ENCODE measurements at places on chromosomes 7 and 10. TPM values are rescaled to one million over a fixed set of nuclear protein-coding genes. Genes with fewer than 3 reads are reported as not detected.

- H3K4me3 ChIP-seq = no peak overlapping the region
- H3K36me3 ChIP-seq = no peaks in the 10 kb centered on the region
- H3K27me3 ChIP-seq = no peaks in the 10 kb centered on the region
Measured at GRCh38 chr10:35427543-35427942, 91.2 kb downstream of the CCNY start.

DNA sequence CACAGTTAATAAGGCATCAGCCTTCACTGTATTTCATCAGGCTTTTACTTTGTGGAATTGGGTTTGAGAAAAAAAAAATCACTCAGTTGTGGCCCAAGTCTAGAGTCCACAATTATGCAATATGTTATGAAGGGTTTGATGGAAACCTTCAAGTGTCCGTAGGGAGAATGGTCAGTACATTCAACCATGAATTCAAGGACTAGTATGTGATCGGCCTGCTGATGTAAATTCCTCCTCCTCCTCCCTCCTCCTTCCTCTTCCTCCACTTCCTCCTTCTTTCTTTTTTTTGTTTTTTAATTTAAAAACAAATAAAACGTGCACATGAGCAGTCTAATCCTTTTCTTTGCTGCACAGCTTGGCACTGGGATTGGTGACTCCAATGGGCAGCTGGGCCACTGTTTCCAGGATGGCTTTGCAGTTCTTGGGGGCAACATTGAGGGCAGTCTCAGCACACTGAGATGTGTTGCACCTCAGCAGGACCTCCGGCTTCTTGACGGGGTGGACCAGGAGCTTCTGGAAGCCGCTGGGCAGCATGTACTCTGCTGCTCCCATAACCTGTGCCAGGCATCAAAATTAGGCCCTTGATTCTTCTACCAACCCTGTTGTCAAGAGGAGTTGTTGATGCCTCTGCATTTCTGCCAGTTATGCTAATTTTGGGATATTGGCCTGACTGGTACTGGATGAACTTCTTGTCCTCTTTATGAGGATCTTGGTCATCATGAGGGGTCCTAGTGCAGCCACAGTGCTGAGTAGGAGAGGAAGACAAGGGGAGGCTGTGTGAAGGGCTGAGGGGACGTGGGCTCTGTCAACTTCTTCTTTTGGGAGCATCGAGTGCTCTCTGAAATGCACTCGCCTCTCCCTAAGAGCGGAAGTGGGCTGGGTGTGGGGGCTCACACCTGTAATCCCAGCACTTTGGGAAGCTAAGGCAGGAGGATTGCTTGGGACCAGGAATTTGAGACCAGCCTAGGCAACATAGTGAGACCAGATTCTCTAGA, 9.3 kb upstream of the IL2RA start:
- H3K4me1 ChIP-seq = peaks cover 46% of the 10 kb centered on the region
- no peak overlapping the region for H3K4me3 ChIP-seq
- H3K36me3 ChIP-seq = no peaks in the 10 kb centered on the region

DNA sequence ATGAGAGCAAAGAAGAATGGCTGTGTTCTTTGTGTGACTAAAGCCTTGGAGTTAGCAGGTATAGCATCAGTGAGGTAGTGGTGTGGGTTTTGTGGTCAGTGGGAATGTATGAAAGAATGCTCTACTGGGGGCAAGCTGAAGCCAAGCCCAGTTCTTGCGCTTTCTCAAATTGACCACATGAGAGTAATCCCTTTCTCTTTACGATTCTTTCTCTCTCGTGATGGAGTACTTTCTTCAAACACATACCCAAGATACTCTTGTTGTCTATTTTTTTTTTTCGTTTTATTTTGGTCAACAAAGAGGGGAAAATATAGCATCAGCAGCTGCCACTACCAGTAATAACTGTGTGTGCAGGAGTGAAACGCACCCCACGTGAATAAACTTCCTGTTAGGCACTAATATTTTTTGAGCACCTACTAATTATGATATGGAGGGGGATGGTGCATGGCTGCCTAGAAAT, 8.4 kb upstream of the PANK1 start:
- no peaks in the 10 kb centered on the region for H3K36me3 ChIP-seq
- H3K27me3 ChIP-seq = no peaks in the 10 kb centered on the region
- DNase-seq = no peak
- H3K4me1 ChIP-seq = no peaks in the 10 kb centered on the region
- no peak overlapping the region for H3K27ac ChIP-seq

DNA sequence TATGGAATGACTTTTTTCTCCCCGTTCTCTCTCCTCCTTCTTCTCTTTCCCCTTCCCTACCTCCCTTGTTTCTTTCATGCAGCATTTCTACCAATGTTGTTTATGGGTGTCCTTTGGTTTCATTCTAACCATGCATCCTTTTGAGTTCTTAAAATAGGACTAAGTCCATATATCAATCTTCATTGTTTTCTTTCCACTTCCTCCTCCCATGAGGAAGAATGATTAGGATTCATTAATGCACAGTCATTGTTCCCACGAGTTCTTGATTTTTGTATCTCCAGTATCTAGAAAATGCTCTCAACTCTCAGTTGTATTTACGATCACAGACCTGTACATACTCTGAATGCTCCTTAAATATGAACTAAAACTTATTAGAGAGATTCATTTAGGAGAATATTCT, 153.3 kb downstream of the LRRC4 start:
- H3K27ac ChIP-seq = no peak overlapping the region
- no peaks in the 10 kb centered on the region for H3K4me1 ChIP-seq
- no peak overlapping the region for H3K4me3 ChIP-seq
- DNase-seq = no peak
- H3K36me3 ChIP-seq = no peaks in the 10 kb centered on the region

DNA sequence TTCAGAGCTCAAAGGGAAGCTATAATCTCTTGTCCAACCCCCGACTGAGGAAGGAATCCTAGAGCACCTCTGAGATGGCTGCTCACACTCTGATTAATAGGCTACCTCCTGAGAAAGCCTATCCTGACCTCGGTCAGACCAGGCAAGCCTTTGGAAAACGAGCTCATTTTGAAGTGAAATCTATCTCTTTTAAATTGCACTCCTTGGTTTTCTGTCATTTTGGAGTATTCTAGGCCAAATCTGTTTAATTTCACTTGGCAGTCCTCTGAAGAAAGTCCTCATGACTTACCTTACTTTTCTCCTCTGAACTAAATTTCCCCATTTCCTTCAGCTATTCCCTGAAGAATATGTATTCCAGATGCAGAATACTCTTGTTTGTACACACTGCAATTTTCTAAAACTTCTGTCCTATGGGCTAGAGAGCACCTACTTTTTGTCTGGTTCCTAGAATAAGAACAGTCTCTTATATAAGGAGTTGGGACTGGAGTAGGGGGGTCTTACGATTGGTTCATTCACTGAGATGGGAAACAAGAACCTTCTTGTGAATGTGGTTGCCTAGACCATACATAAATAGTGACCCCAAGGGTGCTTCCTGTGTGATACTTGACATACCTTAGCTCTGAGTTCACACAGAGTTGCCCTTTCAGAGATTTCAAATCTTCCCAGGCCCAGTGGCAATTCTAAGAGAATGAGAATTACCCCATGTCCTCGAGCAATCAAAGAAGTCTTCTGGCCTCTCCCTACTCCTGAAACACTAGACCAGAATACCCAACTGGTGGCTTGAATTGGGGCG, 31.9 kb upstream of the HPS1 start:
- no peaks in the 10 kb centered on the region for H3K27me3 ChIP-seq
- no peak overlapping the region for H3K27ac ChIP-seq
- DNase-seq = no peak
- H3K4me1 ChIP-seq = peaks cover 14% of the 10 kb centered on the region

DNA sequence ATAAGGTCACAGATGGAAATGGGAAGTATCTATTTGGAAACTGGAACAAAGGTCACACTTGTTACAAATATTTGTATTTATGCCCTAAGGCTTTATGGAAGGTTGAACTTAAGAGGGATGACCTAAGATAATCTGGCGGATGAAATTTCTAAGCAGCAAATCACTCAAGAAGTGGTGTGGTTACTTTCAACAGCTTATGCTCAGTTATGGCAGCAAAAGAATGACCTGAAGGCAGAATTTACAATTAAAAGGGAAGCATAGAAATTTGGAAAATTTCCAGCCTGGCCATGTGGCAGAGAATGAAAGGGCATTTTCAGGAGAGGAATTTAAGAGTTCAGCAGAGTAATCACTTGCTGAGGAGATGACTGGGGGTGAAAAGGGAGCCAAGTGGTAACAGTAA, 95.8 kb upstream of the TNS3 start:
- H3K27me3 ChIP-seq = no peaks in the 10 kb centered on the region
- no peak overlapping the region for H3K27ac ChIP-seq
- H3K4me1 ChIP-seq = no peaks in the 10 kb centered on the region
- H3K36me3 ChIP-seq = no peaks in the 10 kb centered on the region
- DNase-seq = no peak

DNA sequence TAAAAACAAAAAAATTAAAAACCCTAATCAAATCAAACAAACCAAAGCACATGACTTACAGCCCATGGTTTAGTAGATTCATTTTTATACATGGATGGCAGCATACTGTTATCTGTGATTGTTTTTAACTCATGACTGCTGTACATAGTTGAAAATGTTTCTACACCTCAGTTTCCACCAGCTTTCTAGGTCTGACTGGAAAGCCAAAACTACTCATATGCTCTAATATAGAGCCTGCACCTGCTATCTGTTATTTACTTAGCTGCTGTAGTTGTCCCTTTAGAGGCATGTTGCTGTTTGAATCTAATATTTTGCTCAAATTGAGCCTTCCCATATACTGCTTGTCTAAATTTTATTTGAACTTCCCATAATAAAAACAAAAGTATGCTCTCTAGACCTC, 289.9 kb upstream of the LRRN3 start:
- no peak for DNase-seq
- no peaks in the 10 kb centered on the region for H3K27me3 ChIP-seq
- H3K4me3 ChIP-seq = no peak overlapping the region
- no peaks in the 10 kb centered on the region for H3K36me3 ChIP-seq
- H3K27ac ChIP-seq = no peak overlapping the region
- H3K4me1 ChIP-seq = no peaks in the 10 kb centered on the region

DNA sequence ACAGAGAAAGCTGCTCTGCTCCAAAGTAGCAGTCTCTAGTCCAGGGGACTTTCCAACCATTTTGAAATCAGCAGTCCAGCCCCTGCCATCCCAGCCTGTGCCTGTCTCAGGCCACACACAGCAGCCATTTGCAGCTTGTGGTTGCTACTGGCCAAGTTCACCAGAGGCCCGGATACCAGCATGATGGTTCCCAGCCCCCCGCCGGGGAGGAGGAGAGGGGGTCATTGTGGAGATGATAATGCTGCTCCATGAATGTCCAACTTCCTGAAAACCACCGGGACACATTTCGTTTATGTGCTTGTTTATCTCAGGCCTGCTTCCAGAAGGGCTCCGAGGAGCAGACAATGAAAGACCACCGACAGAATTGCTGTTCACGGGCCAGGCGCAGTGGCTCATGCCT, 160.0 kb downstream of the UBE2H start:
- no peak overlapping the region for H3K27ac ChIP-seq
- H3K27me3 ChIP-seq = no peaks in the 10 kb centered on the region
- H3K36me3 ChIP-seq = no peaks in the 10 kb centered on the region
- no peak for DNase-seq
- no peaks in the 10 kb centered on the region for H3K4me1 ChIP-seq

- DNase-seq = no peak
- H3K36me3 ChIP-seq = no peaks in the 10 kb centered on the region
- no peak overlapping the region for H3K4me3 ChIP-seq
- H3K4me1 ChIP-seq = no peaks in the 10 kb centered on the region
- no peak overlapping the region for H3K27ac ChIP-seq
- H3K27me3 ChIP-seq = no peaks in the 10 kb centered on the region
Measured at GRCh38 chr7:28599411-28599810, 187.1 kb downstream of the CREB5 start.

- H3K4me1 ChIP-seq = no peaks in the 10 kb centered on the region
- H3K4me3 ChIP-seq = no peak overlapping the region
Measured at GRCh38 chr10:98623176-98623575, 176.4 kb upstream of the HPS1 start.

The STK31 gene
- 0.94 TPM for total RNA-seq

DNA sequence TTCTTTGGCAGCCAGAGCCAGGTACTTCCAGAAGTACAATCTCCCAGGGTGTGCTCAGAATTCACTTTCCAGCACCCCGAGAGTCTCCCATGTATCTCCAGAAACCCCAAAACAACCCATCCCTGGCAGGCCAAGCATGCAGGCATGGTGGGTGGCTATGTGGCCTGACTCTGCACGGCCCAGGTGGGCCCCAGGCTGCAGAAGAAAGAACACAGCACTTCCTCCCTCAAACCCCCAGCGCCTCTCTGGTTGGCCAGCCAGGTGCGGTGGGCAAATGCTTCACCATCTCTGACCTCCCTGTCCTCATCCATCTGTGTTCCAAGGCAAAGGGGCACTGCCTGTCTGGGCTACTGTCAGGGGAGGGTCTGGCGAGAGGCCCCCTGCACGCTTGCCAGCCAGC, 100.3 kb downstream of the MKI67 start:
- H3K4me3 ChIP-seq = no peak overlapping the region
- no peaks in the 10 kb centered on the region for H3K4me1 ChIP-seq
- no peaks in the 10 kb centered on the region for H3K27me3 ChIP-seq
- no peak for DNase-seq
- no peak overlapping the region for H3K27ac ChIP-seq

The PHYHIPL gene
- total RNA-seq = not detected

DNA sequence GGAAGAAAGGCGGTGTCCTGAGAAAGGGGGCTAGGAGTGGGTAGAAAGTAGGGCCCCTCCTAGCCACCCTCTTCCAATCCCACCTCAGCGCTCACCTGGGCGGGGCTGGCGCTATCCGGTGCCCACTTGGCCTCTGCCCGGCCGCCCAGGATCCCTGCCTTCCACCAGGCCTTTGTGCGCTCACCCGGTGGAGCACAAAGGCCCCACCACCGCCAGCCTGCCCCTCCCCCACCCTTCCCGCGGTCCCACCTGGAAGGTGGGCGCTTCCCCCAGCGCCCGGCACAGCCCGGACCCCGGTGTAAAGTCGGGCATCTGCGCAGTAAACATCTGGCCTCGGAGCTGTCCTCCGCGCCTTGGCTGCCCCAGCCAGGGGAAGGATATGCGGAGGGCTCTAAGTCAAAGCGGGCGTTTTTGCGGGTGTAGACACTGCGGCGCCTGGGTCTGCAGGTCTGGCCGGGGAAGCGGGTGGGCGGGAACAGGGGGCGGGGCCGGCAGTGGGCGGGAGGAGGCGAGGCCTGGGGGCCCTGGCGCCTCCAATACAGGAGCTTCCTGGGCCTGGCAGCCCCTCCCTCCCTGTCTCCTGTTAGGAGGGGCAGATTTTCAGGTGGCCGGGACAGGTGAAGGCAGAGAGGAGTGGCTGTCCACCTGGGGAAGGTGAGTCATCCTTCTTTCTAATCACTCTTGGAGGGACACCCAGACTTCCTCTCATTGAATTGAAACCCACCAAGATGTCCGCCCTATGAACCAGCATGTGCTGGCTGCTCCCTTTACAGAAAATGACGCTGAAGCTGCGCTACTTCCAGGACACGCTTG, 49.3 kb downstream of the PNLIPRP2 start:
- H3K4me3 ChIP-seq = no peak overlapping the region
- H3K4me1 ChIP-seq = no peaks in the 10 kb centered on the region
- no peaks in the 10 kb centered on the region for H3K36me3 ChIP-seq
- no peak for DNase-seq
- H3K27ac ChIP-seq = no peak overlapping the region
- H3K27me3 ChIP-seq = peaks cover 5% of the 10 kb centered on the region

- no peak overlapping the region for H3K27ac ChIP-seq
- no peak for DNase-seq
- no peaks in the 10 kb centered on the region for H3K27me3 ChIP-seq
- H3K4me1 ChIP-seq = peaks cover 17% of the 10 kb centered on the region
Measured at GRCh38 chr7:115004121-115004520, 82.2 kb downstream of the MDFIC start.

- no peak for DNase-seq
- no peaks in the 10 kb centered on the region for H3K36me3 ChIP-seq
- no peak overlapping the region for H3K4me3 ChIP-seq
- peaks cover 4% of the 10 kb centered on the region for H3K4me1 ChIP-seq
- H3K27me3 ChIP-seq = no peaks in the 10 kb centered on the region
- H3K27ac ChIP-seq = no peak overlapping the region
Measured at GRCh38 chr7:18191862-18192625, 164.4 kb upstream of the PRPS1L1 start.
